ENCODE measurements at places on chromosomes 5 and 9.

GRCh38 chr5:142106061-142106460 lies 2.5 kb upstream of the NDFIP1 start:
- H3K36me3 ChIP-seq: no peaks in the 10 kb centered on the region
- H3K27me3 ChIP-seq: no peaks in the 10 kb centered on the region
- H3K4me1 ChIP-seq: no peaks in the 10 kb centered on the region
- no peak overlapping the region for H3K4me3 ChIP-seq
- no peak overlapping the region for H3K27ac ChIP-seq

GRCh38 chr9:91151718-91152095 lies 210.0 kb downstream of the AUH start:
- H3K36me3 ChIP-seq: no peaks in the 10 kb centered on the region
- H3K27me3 ChIP-seq: no peaks in the 10 kb centered on the region
- no peak overlapping the region for H3K4me3 ChIP-seq
- no peak for DNase-seq

DNA sequence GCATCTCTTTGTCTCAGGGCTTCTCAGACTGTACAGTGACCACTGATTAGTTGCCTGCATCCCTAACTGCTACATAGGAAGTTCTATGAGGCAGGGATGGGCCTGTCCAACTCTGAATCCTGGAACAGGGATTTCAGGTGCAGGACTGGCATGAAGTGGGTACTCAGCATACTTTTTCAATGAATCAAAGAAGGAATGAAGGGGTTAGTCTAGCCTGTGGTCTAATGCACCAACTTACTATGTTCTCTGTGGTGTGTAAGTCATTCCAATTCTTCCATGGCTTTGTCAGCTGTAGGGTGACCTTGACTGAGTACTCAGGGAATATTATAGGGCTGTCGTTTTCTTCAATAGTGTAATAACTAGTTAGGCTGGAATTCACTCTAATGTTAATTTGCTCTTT lies 8.3 kb downstream of the COL15A1 start:
- no peak for DNase-seq
- H3K27ac ChIP-seq: no peak overlapping the region
- H3K4me3 ChIP-seq: no peak overlapping the region
- no peaks in the 10 kb centered on the region for H3K4me1 ChIP-seq
- no peaks in the 10 kb centered on the region for H3K36me3 ChIP-seq

DNA sequence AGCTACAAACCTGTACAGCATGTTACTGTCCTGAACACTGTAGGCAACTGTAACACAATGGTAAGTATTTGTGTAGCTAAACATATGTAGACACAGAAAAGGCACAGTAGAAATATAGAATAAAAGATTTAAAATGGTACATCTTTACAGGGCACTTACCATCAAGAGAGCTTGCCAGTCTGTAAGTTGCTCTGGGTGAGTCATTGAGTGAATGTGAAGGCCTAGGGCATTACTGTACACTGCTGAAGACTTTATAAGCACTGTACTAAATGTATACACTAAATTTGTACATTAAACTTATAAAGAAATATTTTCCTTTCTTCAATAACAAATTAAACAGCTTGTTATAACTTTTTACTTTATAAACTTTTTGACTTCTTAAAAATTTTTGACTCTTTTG lies 20.5 kb downstream of the ADRB2 start:
- no peak overlapping the region for H3K27ac ChIP-seq
- no peaks in the 10 kb centered on the region for H3K36me3 ChIP-seq
- DNase-seq: no peak
- no peaks in the 10 kb centered on the region for H3K27me3 ChIP-seq
